Heart left ventricle (tissue), 16 donors: ENCODE measurements at places on chromosomes 16 and 17.

GRCh38 chr16:9437115-9437514 lies 345.7 kb downstream of the HAPSTR1 start:
- H3K27ac ChIP-seq: no peak overlapping the region
- no peaks in the 10 kb centered on the region for H3K27me3 ChIP-seq
- no peak for DNase-seq
- no peak overlapping the region for H3K4me3 ChIP-seq
- H3K36me3 ChIP-seq: no peaks in the 10 kb centered on the region

DNA sequence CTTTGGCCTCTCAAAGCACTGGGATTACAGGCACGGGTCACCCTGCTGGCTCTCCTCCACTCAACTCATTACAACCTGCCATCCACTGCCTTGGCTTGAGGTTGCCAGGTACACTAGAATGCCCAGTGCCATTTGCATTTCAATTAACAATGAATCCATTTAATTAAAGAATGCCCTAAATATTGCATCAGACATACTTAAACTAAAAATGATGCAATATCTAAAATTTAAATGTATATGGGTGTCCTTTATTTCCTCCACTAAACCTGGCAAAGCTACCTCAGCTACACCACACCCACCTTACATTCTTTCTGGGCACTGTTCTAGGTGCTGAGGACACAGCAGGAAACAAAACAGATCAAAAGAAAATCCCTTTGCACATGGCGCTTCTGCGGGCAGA lies 382.2 kb upstream of the ZFHX3 start:
- H3K27me3 ChIP-seq: no peaks in the 10 kb centered on the region
- no peak for DNase-seq
- H3K4me3 ChIP-seq: no peak overlapping the region
- H3K36me3 ChIP-seq: no peaks in the 10 kb centered on the region

DNA sequence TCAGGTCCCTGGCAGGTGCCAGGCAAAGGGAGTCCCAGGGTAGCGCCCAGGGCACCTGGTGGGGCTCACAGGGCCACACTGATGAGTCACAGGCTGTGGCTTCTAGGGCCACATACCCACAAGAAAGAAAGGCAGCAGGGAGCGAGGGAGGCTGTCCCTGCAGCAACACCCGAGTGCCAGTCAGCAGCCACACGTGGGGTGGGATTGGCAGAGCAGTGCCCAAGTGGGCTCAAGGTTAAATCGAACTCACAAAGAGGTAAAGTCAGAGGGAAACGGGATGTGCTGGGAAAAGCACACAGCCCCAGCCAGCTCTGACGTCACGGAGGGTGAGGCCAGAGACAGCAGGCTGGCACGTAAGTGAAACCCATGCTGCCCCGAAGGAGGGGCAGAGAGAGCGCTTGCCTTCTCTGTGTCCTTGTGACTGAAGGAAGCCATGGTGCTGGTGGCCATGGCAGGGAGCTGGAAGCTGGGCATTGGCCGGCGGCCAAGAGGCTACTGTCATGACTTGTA lies 33.8 kb downstream of the FA2H start:
- H3K27me3 ChIP-seq: peaks cover 11% of the 10 kb centered on the region
- no peaks in the 10 kb centered on the region for H3K4me1 ChIP-seq
- DNase-seq: no peak
- no peak overlapping the region for H3K27ac ChIP-seq

DNA sequence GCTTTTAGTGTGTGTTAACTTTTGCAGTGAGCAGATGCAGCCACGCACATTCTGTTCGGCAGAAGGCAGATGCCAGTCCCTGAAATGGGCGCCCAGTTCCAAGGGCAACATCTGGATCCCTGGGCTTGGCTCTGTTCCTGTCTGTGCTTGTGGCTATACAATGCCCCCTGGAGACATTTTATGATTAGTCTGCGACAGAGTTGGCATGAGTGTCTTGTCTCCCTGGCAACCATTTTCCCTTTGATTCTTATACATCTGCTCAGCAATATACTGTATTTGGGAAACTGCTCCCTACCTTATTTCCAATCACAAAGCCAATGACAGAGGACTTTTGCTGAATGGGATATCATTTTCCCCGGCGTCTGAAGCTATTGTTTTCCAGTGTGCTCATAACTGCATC lies 1629.5 kb upstream of the GOT2 start:
- no peak overlapping the region for H3K27ac ChIP-seq
- no peak overlapping the region for H3K4me3 ChIP-seq
- DNase-seq: no peak
- no peaks in the 10 kb centered on the region for H3K4me1 ChIP-seq
- H3K36me3 ChIP-seq: no peaks in the 10 kb centered on the region

- H3K36me3 ChIP-seq: no peaks in the 10 kb centered on the region
- DNase-seq: no peak
- H3K4me1 ChIP-seq: no peaks in the 10 kb centered on the region
- no peak overlapping the region for H3K27ac ChIP-seq
- H3K27me3 ChIP-seq: no peaks in the 10 kb centered on the region
- no peak overlapping the region for H3K4me3 ChIP-seq
Measured at GRCh38 chr16:86259499-86259898, 250.8 kb upstream of the FOXF1 start.
